NCI-H146 (cell line): ENCODE measurements at places on chromosomes 7 and 10.

GRCh38 chr7:141133646-141134045, 59.8 kb downstream of the TMEM178B start:
- no peak for DNase-seq

- DNase-seq, result peak; percentile 67
Measured at GRCh38 chr10:3538291-3538655, 246.7 kb downstream of the KLF6 start.

GRCh38 chr7:103547451-103548284, 101.7 kb upstream of the SLC26A5 start:
- no peak for DNase-seq

- DNase-seq, result no peak
Measured at GRCh38 chr10:92868036-92868435, 19.7 kb downstream of the EXOC6 start.

- DNase-seq, result no peak
Measured at GRCh38 chr7:2165610-2166594, 66.8 kb downstream of the MAD1L1 start.

GRCh38 chr10:77188000-77188395, 449.6 kb downstream of the KCNMA1 start:
- no peak for DNase-seq

- no peak for DNase-seq
Measured at GRCh38 chr7:29488977-29489376, 74.7 kb upstream of the PRR15 start.

DNA sequence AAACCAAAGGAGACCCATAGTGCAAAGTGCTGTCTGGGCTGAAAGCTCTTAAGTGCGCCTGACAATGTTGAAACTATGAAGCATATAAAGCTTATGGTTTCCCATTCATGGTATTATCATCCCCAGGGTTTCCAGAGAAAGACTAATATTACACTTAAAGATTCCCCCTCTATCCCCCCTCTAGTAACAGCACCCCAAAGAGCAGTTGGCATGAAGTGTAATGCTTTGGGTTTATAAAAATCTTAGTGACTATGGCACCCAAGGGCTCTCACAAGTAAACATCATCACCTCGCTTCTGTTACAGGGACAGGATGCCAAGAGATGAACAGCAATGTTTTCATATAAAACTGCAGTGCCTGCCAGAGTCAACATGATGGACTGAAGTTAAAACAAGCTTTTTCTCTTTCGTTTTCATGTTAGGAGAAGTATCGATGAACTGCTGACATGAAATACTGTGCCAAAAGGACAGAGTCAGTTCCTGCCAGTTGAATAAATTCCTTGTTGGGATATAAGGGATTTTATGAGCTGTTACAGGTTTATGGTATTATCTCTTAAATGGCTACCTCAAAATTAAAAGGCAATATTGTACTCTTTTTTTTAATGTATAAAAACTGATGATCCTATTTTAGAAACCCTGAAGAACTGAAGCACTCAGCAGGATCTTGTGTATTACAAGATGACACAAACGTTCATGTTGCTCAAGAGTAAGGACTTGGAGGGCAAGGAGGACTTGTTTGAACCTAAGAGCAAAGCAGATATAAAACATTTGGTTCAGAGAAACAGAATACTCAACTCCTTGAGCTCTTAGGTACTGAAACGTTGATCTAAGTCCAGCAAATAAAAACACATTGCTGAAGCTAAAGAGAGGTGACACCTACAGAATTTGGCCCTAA, 203.7 kb upstream of the IMMP2L start:
- DNase-seq, result no peak

DNA sequence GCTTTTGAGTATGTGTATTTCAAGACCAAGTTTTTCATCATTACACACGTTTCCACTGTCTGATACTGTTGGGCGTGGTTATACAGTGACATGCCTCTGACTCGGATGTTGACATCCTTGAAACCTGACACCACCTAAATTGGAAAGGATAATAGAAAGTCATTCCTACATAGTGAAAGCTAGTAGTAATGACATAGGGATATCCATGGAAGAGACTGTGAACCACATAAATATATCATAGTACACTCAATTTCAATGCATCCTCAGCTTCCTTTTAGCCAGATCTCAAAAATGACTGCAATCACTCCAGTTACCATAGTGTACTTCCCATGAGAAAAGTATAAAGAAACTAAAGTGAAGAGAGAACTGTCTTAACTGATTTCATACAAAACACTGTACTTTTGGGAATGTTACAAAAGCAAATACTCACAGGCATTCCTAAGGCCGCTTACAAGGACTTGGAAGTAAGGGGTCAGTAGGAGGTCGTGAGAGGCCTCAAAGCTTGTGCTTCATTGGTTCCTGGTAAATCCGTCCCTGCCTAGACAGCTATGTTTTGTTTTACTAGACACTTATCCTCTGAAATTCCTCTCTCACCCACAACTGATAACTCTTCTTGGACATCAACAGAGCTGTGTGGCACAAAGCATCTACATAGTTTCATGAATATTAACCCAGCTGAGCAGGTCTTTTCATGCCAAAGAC, 71.8 kb upstream of the VWDE start:
- peak; percentile 57 for DNase-seq

DNA sequence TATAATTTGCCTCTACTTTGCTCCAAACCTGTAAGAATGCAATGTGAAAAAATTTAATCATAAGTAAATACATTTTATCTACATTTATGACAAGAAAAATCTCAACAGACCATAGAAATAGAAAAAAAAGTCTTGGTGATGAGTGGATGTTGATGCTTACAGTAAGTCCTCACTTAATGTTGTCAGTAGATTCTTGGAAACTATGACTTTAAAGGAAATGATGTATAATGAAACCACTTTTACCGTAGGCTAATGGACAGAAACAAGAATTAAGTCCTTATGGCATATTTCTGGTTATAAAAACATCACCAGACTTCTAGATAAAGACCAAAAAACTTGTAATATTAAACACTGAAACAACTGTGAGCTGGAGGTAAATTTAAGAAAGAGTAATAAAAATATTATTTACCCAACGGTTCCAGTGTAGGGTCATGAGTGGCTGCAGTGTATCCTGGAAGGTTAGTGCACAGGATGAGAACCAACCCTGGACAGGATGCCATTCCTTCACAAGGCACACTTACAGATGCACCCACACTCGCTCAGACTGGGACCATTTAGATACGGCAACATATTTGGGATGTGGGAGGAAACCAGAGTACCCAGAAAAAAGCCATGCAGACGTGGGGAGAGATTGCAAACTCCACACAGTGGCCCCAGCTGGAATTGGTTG, 76.3 kb downstream of the GLCCI1 start:
- no peak for DNase-seq

DNA sequence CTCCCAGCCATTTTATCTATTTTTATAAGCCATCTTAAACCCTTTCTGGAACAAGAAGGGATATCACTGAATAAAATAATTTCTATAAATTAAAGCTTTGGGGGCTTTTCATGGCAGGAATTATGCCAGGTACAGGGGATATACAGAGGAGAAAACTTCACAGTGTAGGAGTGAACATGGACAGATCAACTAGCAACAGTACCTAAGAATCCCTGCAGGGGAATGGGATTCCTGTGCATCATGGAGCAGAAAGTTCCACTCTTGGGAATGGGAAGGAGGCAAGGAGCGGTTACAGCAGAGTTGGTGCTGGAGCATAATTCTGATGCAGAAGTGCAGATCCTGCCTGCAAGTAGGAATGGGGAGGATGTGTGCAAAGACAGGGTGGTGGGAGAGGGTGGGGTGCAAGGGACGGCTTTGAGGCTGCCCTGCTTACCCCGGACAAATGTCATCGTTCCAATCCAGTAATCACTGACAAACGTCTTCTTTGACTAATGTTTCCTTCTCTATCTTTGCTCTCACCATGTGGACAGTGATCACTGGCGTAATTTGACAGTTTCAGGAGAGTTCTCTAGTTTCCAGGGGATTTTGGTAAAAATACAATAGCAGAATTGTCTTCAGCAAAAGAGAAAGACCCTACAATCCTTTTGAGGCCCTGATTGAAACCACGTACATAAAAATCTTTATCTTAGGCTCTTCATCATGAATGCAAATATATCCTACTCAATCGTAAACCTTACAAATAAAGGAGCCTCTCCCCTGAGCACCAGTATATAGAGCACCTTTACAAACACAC, 196.7 kb downstream of the HECW1 start:
- no peak for DNase-seq

DNA sequence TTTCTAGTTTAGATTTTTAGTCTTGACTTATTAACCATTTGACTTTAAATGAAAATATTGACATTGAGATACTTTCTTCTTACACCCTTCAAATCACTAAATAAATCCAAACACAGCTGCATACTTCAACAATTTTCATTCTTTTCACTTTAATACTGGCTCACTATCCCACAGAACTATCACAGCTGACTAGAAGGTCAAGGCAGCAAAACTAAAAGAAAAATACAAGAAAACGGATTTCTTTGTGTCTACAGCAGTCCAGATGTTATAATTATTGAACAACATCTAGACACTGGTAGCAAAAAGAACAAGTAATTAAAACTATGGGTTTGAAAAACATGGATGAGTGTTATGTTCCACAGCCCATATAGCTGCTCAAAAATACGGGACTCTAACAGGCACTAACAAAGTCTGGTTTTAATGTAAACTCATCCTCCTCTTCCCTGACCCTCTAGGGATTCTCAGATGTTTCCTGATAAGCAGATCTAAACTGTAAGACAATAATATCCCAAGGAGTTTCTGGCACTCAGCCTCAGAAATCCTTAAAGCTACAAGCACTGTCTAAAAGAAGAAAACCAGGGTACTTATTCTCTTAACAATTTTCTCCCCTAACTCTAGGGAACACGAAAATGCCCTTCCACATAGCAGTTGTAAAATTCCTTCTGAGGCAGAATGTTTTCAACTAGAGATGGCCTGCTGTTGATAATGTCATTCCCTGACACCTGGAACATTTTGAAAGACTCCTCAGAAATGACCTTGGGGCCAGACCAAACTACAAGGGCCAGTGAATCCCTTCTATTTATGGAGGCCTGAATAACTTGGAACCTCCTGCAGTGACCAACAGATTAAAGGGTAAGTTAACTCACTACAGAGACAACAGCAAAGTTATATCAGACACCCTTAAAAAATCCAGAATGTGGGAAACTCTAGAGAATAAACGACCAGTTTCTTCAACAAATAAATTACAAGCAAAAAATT, 12.8 kb downstream of the DNMBP start:
- DNase-seq, result no peak

DNA sequence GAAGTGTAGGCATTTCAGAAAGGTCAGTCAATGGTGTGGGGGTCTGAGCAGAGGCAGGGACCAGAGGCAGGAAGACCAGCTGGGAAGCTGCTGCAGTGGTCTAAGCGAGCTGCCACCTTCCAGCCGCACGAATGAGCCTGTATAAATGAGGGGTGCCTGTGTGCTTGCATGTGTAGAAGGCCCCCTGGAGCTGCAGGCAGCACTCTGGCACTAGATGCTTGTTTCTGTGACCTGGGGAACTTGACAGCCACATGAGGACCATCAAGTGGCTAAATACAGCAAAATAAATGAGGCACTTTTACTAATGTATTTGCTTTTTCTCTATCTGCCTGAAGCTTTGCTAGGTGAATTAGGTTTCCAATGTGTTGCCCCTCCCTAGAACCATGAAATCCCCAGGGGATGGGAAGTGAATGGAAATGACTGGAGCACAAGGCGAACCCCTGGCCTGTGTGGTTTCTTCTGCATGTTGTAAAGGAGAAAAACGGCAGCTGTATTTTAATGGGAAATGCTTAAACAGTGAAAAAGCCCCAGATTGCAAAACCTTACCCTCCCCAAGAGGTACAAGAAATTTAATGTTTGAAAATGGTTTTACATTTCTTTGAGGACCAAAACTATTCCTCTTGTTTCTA, 57.7 kb downstream of the PYROXD2 start:
- no peak for DNase-seq

DNA sequence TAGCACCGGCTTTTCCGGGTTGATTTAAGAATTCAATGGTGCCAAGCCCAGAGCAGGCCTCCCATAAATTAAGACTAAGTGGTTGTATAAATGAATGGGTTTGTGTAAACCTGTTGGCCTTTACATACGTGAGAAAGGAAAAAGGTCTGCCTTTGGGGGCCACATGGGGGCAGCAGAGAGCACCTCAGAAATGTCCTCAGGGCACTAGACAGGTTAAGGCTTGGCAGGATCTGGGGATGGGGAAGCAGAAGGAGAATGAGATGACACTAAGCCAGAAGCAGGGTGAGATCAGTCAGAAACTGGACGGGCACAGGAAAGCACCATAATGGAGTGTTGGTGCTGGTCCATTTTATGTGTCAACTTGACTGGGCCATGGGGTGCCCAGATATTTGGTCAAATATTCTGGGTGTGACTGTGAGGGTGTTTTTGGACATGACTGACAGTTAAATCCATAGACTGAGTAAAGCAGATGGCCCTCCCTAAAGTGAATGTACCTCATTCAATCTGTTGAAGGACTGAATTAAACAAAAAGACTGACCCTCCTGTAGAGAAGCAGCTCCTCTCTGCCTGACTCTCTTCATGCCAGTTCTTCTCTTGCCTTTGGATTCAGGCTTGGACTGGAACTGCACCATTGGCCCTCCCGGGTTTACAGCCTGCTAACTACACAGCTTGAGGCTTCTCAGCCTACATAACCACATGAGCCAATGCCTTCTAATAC, 58.9 kb downstream of the FRMPD2 start:
- DNase-seq, result peak; percentile 42

- DNase-seq, result no peak
Measured at GRCh38 chr10:85604884-85605283, 761.7 kb downstream of the GRID1 start.

- no peak for DNase-seq
Measured at GRCh38 chr10:77879710-77880109, 46.8 kb downstream of the DLG5 start.

DNA sequence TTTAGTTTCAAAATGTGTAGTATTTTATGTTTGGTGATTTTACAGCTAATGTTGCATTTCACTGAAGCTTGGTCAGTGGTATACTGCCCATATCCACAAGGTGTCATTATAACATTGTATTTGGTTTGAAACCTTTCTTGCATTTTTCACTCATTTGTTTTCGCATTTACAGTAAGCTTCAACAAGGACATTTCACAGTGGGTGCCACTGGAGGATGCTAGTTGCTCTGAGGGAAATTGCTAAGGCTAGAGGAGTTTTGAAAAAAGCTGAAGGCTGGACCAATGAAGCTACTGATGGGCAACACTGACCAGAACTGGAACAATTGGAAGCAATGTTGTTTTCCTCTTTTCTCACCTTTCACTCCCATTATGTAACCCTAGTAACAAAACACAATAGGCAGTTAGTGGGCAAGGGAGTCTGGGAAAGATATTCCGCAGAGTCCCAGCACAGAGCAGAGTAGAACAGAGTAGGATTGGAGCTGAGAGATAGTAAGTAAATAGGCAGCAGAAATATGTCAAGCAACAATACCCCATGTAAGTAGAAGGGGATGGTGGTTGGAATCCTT, 23.6 kb upstream of the SRI start:
- DNase-seq, result peak; percentile 55

DNA sequence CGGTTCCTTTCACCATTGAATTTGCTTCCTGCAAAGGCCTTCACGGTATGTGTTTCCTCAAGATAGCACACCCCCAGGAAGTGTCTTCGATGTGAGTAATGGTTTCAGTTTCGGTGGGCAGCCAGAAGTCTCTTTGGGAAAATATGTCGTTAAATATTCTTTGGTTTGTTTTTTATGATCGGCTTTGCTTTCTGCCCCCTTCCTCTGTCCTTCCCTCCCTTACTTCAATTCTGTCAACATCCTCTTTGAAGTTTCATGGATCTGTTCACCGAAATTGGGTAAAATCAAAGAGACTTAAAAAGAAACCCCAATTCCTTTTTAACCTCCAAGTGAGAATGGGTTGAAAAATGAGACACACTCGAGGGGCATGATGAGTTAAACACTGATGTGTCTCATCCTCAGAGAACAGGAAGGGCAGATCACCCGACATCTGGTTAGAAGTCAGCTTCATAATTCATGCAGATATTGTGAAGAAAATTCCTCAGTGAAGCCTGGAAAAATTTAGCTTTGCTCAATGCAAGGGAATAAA, 170.8 kb upstream of the HABP2 start:
- DNase-seq, result no peak
